Jurkat, Clone E6-1 (cell line): ENCODE measurements at places on chromosomes 16 and 17.

- no peak for DNase-seq
Observed at GRCh38 chr16:62067981-62068380, 31.7 kb upstream of the CDH8 start.

- DNase-seq = no peak
Observed at GRCh38 chr16:67529582-67530012, 968 bp downstream of the RIPOR1 start.

GRCh38 chr17:49850772-49851386 lies 3.0 kb upstream of the TAC4 start:
- DNase-seq = no peak

DNA sequence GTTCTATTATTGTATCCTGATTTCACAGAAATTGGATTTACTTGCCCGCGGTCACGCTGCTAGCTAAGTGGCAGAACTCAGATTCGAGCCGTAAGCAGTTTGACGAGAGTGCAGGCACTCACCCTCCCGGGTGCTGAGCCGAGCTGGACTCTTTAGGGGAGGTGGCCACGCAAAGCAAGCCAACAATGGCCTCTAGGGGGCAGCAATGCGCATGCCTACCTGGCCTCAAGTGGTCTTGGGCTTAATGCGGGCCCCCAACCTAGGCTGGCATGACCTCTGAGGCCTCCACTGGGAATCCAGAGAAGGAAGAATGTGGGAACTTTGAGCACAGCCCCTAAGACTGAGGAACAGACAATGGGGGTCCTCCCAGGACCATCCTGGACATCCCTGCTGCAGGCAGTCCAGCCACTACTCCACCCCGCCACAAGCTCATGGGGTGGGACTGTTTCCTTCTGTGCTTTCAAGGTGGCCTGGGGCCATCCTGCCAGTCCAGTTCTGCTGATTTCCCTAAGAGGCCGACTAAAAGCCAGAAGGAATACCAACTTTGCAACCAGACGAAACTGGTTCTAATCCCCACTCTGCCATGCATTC lies 276.5 kb downstream of the XYLT1 start:
- DNase-seq = peak; percentile 35

DNA sequence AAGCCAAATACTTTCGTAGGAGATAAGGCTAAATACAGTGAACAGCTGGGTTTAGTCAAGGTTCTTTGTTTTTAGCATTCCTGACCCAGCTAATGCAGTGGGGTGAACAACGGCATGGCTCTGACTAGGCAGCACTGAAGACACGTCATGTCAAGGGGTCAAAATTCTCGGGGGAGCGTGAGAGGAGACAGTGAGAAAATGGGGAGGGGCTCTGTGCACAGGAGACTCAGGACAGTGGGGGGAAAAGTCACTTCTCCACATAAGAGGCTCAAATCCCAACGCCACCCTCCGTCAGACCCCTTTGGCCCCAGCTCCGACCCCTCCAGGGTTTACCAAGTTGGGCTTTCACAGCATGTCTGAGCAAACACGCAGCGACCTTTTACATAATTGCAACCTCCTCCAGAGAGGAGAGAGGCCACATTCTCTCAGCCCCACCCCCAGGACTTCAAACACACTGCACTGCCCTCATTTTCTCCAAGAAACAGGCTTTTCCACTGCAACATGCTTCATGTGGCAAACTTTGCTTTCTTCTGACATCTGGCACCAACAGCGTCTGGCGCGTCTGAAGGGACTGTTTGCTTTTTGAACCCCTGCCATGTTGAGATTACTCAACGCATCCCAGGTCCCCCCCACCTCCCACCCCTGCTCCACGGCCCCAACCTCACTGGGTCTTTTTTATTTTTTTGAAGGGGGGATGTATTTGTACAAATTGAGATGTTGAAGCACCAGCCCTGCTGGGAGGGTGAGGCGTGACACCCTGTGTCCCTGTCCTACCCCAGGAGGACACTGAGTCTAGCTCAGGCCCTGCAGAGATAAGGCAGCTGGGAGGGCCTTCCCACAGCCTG lies 30.0 kb downstream of the AXIN2 start:
- peak; percentile 82 for DNase-seq

DNA sequence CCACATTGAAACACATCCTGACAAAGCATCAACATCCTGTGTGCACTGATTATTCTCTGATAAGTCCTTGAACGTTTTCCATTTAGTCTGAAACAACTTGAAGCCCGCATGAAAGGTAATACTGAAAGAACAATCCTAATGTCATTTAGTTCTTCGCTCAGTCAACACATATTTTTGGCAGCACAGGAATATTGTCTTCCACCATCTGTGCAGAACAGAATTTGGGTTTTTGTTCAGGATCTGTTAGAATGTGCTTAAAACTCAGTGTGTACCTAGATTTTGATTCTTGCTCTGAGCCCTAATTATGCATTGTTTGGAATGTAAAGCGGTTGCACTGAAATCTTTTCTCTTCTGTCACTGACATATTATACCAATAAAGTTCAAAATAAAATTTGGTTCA lies 1036.6 kb downstream of the CDH11 start:
- DNase-seq = no peak
